ACHN (cell line): ENCODE measurements at places on chromosomes 2 and 18.

DNA sequence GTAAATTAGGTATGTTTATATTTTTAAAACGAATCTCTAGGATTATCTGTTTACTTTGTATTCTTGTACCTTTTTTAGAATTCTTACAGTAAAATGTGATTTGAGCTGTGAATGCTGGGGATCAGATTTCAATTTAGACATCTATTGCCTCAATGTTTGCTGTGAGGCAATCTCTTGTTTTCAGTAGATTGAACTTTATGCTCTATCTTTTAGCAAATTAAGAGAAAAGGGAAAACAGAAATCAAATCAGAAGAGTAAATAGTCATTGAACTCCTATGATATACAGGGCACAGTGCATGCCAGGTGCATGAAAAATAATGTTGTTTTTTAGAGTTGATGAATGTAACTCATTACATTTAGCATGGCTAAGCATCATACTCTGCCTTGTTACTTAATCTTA lies 39.5 kb downstream of the ZC3H6 start:
- DNase-seq: no peak

DNA sequence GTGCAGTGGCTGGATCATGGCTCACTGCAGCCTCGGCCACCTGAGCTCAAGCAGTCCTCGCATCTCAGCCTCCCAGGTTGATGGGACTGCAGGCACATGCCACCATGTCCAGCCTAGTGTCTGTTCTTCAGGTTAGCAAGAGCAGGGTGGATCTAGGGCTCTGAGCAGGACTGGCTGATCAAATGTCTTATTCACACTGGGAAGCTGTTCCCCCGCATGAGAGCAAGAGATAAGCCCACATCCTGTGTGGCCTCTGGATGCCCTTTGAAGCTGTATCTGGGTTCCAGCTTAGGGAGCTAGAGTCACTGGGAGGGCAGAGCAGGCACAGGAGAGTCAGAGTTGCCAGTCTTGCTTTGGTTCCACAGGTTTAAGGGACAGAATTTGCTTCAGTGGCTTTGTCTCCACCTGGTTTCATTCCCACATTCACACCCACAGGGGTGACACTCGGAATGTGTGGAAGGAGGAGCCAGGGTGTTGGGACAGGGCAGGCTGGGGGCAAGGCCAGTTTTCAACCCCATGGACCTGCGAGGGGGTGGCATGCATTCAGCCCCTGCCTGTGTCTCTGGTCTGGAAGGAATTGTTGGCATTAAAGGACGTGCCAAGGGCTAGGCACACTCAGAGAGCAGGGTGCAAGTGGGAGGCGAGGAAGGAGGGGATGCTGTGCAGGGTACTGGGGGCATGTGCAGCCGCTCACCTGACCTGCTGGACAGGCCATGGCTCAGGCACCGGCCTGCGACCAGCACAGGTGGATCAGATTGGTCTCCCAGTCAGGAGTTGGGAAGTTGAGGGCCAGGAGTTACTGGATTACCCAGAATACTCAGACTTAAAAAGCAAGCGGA lies 24.5 kb downstream of the PTPN18 start:
- no peak for DNase-seq

- no peak for DNase-seq
These were observed 449.7 kb upstream of the CHAC2 start for GRCh38 chr2:53317861-53318260.

- no peak for DNase-seq
These were observed 219.5 kb downstream of the SOX11 start for GRCh38 chr2:5911718-5912117.

DNA sequence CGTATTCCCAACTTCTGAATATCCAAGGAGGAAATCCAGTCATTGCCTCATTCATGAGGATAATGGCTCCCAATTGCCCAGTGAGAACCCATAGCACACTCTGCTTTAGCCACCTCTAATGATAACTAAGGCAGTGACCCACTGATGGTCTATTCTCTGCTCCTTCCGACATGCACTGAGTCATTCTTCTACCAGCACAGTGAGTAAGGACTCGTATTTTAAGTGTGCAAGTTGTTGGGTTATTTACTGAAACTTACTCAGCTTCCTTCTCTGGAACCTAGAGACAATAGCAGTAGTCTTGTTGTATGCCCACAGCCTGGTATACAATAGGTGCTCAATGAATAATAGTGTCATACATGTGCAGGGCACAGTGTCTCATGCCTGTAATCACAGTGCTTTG lies 81.1 kb upstream of the ZNF397 start:
- DNase-seq: no peak
